ENCODE measurements at places on chromosomes 12 and 14.

DNA sequence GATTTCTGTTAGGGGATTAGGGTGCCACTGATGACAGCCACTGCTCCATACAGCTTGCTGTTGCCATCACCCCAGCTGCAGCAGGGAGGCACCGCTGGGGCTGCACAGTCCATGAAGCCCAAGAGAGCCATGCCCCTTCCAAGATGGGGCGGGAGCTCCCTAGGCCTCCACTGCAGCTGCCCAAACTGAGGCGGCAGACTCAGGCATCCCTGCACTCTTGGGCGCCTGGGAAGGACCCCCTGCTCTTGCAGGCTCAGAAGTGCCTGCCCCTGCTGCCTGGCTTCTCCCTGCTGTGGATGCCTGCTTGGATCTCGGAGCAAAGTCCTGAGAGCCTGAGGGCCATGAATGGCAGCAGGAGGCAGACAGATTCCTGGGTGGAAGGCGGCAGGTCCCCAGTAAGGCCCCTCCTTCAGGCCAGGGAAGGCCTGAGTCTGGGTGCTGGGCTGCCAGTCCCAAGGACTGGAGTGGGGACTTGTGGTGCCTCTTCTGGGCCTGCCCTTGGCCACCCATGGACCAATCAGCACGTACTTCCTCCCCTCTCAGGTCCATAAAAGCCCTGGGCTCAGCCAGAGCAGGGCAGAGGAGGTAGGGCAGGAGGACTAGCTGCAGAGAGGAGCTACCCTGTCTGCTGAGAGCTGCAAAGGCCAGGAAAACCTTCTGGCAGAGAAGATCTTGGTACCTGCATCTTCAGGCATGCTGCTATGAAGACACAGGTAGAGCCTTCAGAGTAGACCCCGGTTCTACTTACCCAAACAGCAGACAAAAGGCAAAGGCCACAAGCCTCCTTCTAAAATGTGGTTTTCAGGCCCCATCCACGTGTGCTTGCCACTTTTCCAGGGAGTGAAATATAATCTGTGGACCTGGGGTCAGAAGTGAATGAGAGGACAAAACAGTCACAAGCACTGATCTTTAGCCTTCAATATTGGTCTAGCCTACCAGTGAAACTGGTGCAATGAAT is 30.0 kb upstream of the STK38L start:
- ATAC-seq = no peak

DNA sequence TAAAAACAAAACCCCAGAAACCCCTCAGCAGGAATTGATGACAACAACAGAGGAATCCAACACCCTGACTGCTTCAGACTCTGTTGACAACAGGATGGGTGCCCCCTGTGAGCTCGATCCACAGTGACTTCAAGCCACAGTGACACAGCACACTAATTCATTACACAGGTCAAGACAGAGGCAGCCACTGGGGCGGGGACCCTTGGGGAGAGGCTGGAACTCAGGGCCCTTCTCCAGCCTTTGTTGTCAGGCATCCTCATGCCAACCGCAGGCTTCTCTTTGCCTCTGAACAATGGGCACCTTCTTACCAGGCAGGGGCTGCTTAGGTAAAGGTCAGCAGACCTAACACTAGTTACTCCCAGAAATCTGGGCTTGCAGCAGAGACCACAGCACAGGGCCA is 37.6 kb downstream of the ACADS start:
- no peak for ATAC-seq

GRCh38 chr12:65832217-65832616 is 7.9 kb downstream of the HMGA2 start:
- ATAC-seq = no peak

DNA sequence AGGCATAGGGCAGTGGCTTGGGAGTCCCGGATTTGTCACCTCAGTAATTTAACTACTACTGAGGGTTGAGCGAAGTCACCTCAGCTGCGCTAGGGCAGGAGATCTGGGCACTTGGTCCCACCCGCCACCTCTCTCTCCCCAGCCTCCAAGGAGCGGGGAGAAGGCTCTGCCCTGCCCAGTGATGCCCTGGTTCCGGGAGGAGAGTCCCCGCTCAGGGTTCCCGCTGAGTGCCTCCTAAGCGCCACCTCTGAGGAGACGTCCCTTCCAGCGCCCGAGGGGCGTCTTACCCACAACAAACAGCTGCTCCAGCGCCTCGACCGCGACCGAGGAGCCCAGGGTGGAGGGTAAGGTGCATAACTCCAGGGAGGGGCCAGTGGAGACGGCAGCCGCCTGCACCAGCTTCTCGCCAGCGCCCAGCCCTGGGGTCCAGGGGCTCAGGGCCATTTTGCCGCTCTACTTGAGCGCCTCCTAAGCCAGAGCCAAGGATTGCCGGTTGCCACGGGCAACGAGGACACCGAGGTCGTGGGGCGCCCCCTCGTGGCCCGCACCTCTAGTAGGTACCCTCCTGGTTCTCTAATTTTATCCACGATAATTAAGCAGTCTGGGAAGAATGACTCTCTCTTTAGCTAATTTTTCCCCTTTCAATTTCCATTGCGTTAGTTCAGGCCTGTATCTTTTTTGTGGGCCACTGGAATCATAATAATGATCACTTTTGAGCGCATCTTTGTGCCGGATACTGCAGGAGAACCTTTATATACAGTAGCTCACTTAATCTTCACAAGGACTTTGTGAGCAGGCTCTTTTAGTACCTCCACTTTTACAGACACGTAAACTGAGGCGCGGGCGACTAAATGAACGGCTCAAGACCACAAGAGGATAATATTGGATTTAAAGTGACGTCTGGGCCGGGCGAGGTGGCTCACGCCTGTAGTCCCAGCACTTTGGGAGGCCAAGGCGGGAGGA is at the start of gene CCDC175:
Gene CCDC175, minus strand, starts transcription at position 481 of the 963 bp plus-strand sequence. Its CDS starts 37 bp downstream, at position 444.
- peak; percentile 91 for ATAC-seq
